ENCODE measurements at places on chromosomes 5 and 9.

- no peak for DNase-seq
Measured at GRCh38 chr5:80668016-80668969, 13.5 kb upstream of the DHFR start.

GRCh38 chr5:30957591-30957990, 235.9 kb upstream of the CDH6 start:
- no peak for DNase-seq

- DNase-seq: no peak
Measured at GRCh38 chr5:13488254-13488931, 456.1 kb downstream of the DNAH5 start.

GRCh38 chr5:137710086-137710485, 25.8 kb downstream of the KLHL3 start:
- no peak for DNase-seq

- no peak for DNase-seq
Measured at GRCh38 chr5:150989695-150990094, 30.7 kb upstream of the GPX3 start.

GRCh38 chr5:14281746-14282181, 138.6 kb downstream of the TRIO start:
- no peak for DNase-seq

- DNase-seq: peak; percentile 72
Measured at GRCh38 chr5:158502686-158503085, 597.0 kb downstream of the EBF1 start.

GRCh38 chr5:99775189-99775588, 760.0 kb upstream of the FAM174A start:
- DNase-seq: no peak

- no peak for DNase-seq
Measured at GRCh38 chr9:5361326-5362010, 21.8 kb upstream of the RLN1 start.

GRCh38 chr9:87862536-87863268, 20.0 kb upstream of the SPATA31E1 start:
- DNase-seq: no peak

- DNase-seq: no peak
Measured at GRCh38 chr5:67142816-67143215, 53.8 kb downstream of the CD180 start.

DNA sequence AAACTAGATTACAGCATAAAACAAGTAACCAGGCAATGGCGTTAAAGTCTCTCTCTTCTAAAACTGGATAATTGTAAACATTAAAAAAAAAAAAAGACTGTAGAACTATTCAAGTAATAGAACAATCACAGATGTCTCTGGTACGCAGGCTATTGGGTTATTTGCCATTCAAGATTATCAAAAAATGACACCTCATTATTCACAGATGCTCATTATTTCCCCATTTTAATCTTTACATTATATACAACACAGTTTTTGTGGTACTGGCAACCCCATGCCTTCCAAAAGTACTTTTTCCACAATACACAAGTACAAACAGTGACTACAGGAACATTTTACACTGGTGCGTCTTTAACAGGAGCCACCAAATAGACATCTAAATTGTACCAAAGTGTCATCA, 109.4 kb downstream of the ZNF608 start:
- no peak for DNase-seq

DNA sequence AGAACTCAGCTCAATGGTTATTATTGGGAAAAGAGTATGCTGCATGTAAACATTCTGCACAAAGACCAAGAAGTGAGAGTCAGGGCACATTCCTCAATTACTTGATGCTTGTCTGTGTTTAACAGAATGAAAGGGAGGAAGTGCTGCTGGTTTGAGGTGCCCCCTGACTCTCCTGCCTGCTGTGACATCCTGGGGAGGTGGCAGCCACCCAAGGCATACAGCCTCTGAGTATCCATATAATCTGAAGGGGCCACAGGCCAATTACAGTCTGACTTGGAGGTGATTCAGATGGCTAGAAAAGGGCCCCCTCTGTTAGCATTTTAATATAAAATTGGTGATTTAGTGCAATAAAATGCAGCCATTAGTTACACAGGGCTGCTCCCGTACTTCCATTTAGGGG, 313.8 kb downstream of the ASTN2 start:
- no peak for DNase-seq

- DNase-seq: no peak
Measured at GRCh38 chr9:15711531-15711930, 158.7 kb downstream of the CCDC171 start.

DNA sequence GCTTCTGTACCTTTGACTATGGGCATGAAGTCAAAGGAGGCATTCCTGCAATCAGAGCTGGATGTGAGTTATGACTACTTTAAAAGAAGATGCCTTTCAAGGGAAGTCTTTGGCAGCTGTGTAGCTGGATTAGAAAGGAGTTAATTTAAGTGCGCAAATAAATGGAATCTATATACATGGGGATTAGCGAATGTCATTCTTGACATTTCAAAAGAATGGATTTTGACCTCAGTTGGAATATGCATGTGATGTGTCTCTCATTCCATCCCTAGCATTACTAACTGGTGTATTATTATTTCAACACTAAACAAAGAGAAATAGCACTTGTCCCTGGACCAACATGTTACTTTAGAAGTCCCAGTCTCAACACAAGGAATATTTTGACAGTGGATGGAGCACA, 359.6 kb upstream of the SLC24A2 start:
- no peak for DNase-seq

DNA sequence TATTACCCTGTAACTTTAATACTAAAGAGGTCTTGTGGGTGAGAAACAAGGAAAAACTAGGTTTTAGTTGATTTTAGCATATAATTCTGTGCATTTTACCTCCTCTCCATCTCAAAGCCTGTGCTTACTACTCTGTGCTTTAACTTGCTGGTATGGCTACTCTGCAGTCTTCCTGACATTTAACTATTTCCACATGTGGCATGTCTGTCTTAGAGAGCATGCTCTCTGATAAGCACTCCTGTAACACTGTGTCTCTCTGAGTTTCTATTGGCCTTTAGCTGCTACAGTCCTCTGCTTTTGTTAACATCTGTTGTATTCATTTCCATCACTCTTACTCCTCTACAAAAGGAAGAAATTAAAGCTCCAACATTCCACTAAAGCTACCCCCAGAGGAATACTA, 418.3 kb downstream of the RAB3C start:
- no peak for DNase-seq

GRCh38 chr9:14895806-14896205, 14.4 kb downstream of the FREM1 start:
- no peak for DNase-seq

DNA sequence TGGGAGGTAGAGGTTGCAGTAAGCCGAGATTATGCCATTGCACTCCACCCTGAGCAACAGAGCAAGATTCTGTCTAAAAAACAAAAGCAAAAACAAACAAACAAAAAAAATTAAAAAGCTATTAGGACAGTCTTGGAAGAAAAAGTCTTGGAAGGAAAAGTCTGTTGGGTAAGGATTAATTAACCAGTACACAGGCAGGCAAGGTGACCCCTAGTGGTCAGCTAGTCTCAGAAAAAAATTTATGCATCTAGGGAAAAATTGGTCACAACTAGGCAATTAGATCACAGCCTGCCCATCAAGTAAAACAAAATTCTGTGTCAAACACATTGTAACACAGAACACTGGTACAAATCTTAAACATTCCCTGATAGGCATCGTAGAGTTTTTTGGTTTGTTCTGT, 6.7 kb upstream of the ANKRD18B start:
- no peak for DNase-seq

DNA sequence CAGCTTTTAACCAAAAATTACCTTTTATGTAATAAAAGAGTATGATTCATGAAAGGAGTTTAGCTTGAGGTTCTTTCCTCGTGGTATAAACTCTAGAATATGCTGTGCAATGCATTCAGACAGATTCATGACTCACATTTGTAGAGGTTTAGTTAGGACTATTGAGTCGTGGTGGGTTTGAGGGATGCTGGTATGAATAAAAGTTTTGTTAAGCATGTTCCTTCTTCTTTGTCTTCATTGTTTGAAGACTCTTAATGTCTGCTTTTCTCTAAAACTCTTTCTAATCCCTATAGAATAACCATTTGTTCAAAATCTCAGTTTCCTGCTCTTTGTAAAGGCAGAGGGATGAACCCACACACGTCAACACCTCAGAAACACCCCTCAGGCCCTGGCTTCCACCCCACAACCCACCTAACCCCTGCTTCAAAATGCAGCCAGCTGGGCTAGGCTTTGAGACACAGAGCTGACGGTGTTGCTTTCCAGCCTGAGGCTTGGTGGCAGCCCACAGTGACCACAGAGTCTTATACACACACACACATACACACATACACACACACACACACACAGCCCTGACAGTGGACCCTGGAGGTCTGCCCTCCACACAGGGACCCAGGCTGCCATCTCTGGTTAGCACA, 69.0 kb upstream of the IRX1 start:
- no peak for DNase-seq

DNA sequence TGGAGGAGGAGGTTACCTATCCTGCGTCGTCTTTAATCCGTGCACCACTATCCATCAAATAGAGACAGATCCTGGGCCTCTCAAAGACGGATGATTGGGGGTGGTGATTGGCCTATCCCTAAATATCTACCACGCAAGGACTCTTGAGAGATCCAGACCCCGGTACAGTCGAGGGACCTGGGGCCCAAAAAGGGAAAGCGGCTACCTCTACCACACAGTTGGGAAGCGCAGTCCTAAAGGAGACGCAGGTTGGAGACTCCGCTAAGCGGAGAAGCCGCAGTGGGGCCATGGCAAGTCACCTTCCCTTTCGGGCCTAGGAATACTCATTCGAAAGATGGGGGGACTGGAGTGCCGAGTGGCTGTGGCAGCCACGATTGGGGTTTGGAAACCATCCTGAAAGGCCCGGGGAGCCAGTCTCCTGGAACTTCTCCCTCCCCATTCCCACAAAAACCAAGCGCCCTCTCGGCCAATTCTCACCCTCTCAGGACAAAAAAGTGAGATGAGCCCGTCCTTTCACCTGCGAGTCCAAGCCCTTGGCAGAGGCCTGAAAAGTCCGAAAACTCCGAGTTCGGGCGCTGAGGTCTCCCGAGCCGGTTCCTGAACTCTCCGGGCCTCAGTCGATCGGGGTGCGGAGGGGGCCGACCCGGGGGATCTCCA, 499 bp upstream of the FOXE1 start:
- DNase-seq: no peak

GRCh38 chr9:93326056-93326455, 125.4 kb upstream of the FAM120A start:
- no peak for DNase-seq

DNA sequence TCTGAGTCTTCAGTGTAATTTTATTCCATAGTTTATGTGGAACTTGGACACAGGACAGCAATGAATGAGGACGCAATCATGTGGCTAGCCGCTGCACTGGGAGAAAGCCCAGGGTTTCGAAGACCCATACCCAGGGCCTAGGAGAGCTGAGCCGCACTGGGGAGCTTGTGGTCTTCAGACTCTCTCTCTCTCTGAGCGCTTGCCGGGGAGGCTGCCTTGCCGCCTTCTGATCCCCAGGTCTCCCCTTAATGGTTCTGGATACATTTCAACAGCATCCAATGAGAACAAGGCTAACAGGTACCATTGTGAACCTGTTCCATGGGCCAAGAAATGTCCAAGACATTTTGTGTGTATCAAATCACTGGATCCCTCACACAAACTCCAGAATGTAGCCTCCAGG, 383.4 kb downstream of the ICE1 start:
- DNase-seq: no peak

GRCh38 chr9:95188459-95188858, 129.1 kb downstream of the FANCC start:
- DNase-seq: no peak

- no peak for DNase-seq
Measured at GRCh38 chr9:27109621-27110020, 596 bp downstream of the TEK start.

DNA sequence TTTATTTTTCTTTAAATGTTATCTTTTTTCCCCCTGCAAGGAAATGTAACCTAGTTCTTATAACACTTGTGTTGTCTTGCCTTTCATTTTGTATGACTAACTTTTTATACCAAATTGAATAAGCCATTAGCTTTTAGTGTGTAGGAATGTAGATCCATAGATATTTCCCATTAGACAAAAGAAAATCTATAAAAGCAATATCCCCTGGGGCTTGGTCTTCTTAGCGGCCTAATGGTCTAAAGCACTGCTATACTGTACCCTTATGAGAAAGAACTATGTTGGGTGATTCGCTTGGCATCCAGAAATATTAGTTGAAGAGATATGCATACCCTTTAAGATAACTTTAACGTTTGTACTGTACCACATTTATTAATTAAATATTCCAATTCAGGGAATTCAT, 289.2 kb downstream of the CCDC171 start:
- no peak for DNase-seq

DNA sequence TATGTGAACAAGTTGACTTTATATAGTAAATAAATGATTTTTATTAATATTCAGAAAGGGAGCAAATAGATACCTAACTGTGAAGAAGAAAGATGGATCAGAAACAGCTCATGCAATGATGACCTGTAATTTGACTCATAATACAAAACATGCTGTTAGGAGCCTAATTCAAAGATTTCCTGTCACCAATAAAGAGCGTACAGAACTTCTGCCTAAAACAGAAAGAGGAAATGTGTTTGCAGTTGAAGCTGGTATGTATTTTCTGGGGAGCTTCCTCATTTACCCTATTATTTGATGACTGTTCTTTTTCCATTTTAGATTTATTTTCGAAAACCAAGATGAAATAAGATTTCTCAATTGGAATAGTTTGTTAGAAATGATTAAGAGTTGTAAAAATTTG, 11.4 kb downstream of the YTHDC2 start:
- peak; percentile 74 for DNase-seq

All from CD14-positive monocyte (primary cell).